Left lobe of liver (tissue), 2 donors: ENCODE measurements at places on chromosomes 3 and 15.

DNA sequence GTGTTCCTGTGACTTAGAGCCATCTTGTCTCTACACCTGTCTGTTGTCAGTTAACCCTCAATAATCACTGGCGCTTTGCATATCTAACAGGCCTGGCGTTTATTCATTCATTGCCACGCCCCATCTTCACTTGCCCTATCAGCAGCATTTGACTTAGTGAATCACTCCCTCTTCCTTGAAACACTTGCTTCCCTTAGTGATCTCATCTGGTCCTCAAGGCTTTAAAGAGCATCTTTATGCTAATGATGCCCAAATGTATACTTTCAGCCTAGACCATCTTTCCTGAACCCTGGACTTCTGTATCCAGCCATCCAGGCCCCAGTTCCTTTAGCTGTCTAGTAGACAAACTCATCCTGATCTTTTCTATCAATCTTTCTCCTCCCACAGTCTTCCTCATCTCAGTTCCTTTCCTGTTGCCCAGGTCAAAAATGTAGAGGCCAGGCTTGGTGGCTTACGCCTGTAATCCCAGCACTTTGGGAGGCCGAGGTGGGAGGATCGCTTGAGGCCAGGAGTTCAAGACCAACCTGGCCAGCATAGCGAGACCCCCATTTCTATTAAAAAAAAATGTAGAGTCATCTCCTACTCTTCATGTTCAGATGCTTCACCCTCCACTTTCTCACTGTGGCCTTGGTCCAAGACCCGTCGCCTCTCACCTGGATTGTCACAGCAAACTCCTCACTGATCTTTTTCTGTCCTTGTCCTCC is 1.4 kb upstream of the IGDCC4 start:
- no peak for DNase-seq

DNA sequence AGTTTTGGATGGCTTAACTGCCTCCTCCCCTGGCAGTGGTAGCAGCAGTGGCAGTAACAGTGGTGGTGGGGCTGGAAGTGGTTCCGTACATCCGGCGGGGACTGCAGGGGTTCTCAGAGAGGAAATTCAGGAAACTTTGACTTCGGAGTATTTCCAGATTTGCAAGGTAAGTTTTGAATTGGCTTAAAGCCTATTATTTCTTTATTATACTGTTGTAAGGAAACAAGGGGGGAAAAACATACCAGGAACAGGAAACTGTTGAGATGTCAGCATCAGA is 1.5 kb downstream of the STXBP5L start:
- DNase-seq: no peak

DNA sequence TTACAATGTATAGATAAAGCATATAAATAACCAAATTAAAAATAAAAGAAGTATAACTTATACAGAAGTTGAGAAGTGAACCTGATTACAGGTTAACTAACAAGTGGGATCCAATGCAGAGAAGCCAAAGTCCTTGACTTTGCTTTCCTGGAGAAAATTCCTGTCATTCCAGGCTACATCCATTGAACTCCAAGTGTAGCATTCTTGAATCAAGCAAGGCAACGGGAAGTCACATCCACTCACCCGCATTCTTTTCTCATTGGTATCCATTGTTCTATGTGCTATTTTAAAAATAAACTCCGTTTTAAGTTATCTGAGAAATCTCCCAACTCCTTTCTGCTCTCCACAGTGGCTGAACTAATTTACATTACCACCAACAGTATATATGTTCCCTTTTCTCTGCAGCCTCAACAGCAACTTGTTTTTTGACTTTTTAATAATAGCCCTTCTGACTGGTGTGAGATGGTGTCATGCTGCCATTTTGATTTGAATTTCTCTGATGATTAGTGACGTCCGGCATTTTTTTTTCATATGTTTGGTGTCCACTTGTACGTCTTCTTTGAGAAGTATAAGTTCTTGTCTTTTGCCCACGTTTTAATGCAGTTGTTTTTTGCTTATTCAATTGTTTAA is 534.3 kb downstream of the ROBO1 start:
- DNase-seq: no peak

DNA sequence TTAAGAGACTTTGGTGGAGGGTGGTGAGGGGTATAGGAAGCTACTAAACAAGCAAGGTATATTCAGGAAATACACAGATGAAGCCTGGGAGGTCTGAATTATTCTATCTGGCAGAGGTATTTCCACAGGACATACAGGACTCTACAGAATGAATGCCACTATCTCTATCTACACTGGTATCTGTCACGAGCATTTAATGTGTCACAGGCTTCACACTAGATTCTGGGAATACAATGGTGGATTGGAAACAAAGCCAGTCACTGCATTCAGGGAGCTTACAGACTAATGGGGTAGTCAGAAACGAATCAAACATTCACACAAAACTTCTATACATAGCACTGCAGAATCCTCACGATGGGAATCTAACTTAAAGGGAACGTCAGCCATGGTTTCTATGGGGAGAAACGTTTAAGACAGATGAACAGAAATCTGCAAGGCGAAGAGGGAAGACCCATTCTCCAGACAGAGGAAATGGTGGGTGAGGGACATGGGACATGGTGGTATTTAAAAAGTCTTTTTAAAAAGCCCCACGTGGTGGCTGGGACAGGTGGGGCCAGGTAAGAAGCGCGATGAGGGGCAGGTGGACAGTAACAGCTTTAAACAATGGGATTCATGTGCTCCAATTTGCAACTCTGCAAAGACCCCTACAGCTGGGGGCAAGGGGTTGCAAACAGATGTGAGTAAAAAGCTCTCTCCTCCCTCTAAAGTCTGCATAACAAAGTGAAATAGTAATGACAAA is 16.5 kb downstream of the LRIG1 start:
- no peak for DNase-seq

DNA sequence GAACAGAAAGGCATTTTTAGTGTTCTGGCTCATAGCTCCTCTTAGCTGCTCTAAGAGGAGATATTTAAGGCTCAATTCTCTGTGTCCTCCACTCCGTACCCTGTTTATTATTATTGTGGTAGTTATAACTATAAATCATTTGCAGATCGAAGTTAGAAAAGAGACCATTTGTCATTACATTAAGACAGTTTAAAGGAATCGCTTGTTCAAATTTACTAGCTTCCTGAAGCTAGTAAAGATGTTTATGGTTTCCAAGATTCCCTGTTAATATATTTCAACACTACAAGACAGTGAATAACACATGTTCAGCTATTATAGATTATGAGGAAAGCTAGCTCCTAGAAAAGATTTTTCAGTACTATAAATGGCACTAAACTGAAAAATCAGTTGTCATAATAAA is 12.6 kb downstream of the ATXN7 start:
- no peak for DNase-seq

- no peak for DNase-seq
Measured at GRCh38 chr15:28990390-28990789, 104.6 kb downstream of the APBA2 start.

DNA sequence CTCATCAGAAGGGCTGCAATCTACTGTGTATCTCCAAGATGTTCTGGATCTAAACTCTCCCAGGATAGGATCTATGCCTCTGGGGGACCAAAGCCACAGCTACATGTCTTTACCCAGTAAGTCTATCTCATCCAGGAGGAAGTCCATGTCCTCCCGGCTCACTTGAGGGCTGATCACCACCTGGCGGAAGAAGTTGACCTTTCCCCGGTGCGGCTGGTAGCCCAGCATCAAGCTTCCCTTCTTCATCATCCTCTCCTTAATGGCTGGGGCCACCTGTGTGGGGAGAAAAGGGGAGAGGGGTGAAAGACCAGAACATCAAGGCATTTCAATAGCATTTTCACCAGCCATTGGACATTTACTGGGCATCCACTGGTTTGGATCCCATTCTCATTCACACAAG is 121.7 kb downstream of the TGFBR2 start:
- no peak for DNase-seq

DNA sequence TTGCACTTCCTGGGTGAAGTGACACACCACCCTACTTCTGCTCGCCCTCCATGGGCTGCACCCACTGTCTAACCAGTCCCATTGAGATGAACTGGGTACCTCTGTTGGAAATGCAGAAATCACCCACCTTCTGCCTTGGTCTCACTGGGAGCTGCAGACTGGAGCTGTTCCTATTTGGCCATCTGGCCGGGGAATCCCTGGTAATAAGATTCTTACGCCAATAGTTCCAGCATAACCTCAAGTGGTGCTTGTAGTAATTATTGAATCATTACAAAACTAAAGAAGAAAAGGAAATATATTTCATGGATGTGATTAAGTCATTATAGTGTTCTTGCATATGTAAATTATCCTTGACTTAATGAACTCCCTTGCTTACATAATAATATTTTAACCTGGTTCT is 841.9 kb downstream of the CADM2 start:
- no peak for DNase-seq

DNA sequence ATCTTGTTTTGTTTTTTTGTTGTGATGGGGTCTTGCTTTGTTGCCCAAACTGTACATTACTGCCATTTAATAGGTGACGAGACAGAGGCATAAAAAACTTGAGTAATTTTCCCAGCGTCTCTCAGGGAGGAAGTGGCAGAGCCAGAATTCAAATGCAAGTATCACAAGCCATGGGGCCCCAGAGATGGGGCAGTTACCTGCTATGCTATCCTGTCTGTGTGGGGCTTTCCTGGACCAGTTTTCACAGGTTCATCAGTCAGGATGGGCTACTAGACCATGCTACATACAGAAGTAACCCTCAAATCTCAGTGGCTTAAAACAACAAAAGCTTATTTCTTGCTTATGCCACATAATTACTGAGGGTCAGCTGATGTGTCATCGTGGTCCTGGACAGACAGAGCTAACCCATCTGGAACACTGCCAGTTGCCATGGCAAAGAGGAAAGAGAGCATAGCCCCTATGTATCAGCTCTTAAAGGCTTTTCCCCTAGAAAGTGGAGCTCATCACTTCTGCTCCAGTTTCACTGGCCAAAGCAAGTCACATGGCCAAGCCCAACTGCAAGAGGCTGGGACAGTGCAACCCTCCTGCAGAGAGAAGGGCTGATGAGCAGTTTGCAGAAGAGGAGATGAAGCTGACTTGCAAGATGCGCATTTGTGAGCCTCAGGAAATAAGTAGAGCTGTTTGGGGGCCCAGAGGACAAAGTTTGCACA is 31.7 kb upstream of the SYNM start:
- DNase-seq: no peak

- no peak for DNase-seq
Measured at GRCh38 chr3:147458995-147459704, 50.0 kb downstream of the ZIC1 start.

DNA sequence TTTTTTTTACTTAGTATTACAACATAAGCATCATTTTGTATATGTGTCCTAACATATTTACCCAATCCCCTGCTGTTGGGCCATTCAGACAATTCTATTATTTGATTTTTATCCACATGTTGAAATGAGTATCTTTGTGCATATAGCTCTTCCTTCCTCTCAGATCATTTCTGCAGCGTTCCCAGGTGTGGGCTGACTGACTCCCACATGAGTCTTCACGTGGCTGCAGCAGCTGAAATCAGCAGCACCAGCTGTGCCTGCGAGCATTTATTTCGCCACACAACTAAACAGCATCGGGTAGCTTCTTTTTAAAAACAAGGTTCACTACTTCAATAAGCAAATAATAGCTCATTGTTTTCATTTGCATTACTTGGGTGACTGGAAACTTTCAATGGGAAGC is 44.5 kb upstream of the PDE8A start:
- no peak for DNase-seq

GRCh38 chr3:155737844-155738460 is 6.9 kb downstream of the PLCH1 start:
- peak; percentile 64 for DNase-seq

DNA sequence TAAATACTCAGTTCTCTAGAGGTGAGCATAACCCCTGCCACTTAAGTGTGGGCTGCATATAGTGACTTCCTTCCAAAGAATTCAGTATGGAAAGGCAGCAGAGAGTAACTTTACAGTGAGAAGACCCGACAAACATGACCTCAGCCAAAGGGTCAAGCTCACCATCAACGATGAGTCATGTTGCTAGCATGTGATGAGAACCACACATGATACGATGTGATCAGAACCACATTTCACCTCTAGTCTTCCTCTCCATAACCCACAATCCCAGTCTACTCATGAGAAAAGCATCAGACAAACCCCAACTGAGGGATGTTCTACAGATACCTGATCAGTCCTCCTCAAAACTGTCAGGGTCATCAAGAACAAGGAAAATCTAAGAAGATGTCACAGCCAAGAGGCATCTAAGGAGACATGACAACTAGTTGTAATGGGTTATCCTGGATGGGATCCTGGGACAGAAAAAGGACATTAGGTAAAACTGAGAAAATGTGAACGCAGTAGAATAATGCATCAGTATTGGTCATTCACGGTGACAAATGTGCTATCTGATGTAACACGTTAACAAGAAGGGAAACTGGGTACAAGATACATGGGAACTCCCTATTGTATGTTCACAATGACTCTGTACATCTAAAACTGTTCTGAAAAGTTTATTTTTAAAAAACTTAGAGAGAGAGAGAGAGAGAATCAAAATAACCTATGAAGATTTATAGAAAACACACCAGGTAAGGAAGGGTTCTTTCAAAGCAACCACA is 28.3 kb downstream of the SEC61A1 start:
- DNase-seq: no peak

DNA sequence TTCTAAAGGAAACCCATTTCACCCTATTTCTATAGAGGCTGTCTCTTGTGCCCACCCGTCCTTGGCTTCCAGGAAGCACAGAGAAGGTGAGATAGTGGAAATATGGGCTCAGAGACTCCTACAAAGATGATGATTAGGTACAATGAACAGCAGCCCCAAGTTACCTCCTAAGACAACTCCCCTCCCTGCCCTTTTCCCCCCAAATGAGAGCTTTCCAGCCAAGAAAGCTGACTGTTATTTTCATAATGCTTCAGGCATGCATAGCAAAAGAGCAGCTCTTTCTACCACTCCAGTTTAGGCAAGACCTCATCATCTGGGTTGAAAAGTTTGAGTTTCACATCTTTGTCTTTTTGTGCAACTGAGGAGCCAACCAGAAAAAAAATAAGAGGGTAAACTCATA is 248.8 kb upstream of the ADAMTS9 start:
- DNase-seq: no peak

- DNase-seq: no peak
Measured at GRCh38 chr3:13064159-13064868, 8.9 kb downstream of the IQSEC1 start.

- no peak for DNase-seq
Measured at GRCh38 chr3:5058471-5058951, 63.6 kb upstream of the ARL8B start.

- DNase-seq: no peak
Measured at GRCh38 chr3:118476885-118477618, 557.6 kb downstream of the IGSF11 start.

DNA sequence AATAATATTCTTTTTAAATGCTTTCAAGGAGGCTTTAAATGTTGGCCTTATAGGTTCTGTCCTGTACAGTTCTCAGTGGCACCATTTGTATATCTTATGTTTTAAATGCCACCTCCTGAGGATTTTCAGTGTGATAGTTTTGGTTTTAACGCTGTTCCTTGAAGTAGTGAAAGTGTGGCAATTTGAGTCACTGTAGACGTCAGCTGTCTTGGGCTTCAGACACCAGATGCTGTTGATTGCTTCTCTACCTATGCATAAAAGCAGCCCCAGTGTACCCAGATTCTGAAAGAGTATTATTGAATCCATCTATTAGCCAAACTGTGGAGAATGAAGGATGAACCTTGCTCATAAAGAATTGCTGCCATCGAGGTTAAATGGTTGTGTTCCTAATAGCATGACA is 316.8 kb upstream of the GBE1 start:
- no peak for DNase-seq

- DNase-seq: no peak
Measured at GRCh38 chr15:35399901-35400300, 146.1 kb downstream of the DPH6 start.

GRCh38 chr3:151283907-151284461 is 5.6 kb upstream of the P2RY14 start:
- DNase-seq: no peak

- no peak for DNase-seq
Measured at GRCh38 chr3:12991481-12991837, 81.8 kb downstream of the IQSEC1 start.

GRCh38 chr15:40047415-40048210 is 8.6 kb upstream of the SRP14 start:
- DNase-seq: no peak
